Right ventricle myocardium inferior (tissue), 1 donor: ENCODE measurements at places on chromosomes 5 and 9. TPM values are rescaled to one million over a fixed set of nuclear protein-coding genes. Genes with fewer than 3 reads are reported as not detected.
A peak's percentile ranks its signal among the peaks of the same experiment; 100 is the strongest.

DNA sequence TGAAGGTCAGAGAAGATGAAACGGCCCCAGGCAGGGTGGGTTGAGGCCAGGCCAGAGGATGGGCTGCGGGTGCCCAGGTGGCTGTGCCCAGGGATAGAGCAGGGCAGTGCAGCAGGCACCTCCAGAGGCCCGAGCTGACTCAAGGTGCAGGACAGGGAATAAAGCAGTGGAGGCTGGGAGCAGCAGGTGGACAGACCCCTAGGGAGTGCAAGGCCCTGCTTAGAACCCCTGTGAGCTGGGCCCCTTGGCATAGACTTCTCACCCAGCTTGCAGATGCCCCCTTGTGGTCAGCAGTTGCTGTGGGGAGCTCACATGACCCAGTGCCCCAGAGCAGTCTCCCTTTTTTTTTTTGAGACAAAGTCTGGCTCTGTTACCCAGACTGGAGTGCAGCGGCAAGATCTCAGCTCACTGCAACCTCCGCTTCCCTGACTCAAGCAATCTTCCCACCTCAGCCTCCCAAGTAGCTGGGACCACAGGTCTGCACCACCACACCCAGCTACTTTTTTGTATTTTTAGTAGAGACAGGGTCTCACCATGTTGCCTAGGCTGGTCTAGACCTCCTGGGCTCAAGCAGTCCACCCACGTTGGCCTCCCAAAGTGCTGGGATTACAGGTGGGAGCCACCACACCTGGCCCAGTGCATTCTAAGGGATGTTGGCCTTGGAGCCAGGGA is 118.8 kb downstream of the WNK2 start:
- peak; percentile 65 for DNase-seq

GRCh38 chr9:123109540-123110279 is 76.2 kb downstream of the GPR21 start:
- no peak for DNase-seq

GRCh38 chr5:14742498-14742897 is 78.0 kb downstream of the OTULIN start:
- no peak for DNase-seq

GRCh38 chr5:42337143-42337542 is 86.1 kb upstream of the GHR start:
- no peak for DNase-seq

DNA sequence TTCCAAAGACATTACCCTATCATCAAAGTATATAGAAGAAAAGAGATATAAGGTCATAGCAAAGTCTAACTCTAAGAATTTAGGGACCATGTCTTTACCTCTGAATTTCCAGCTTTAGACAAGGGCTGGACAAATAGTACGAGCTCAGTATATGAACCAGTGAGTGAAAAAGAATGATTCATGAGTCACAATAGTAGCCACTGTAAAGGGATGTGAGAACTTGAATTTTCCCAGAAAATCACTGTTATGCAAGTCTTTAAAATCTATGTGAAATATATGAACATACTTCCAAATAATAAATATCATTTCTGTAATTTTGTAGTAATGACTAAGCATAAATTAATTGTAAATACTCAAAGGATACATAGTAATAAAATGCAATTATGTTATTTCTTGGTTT is 305.9 kb upstream of the PRR16 start:
- DNase-seq, result no peak

GRCh38 chr5:81579262-81579924 is 171.5 kb downstream of the SSBP2 start:
- no peak for DNase-seq

DNA sequence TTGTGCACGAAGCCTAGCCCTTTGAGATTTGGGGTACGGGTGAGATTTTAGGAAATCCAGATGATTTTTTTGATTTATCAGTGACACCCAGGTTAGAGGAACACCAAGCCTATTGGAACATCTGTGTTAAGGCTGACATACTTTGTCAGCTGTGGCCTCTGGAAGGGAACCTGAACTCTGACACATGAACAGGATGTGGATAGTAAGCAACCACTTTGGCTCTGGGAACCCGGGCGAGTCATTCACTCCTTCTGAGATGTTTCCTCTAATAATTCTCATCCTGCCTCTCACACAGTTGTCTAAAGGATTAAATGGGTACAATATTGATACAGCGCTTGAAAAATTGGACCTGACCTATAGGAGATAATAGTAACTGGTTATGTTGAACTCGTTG is 67.8 kb downstream of the FGF1 start:
- no peak for DNase-seq

The GRXCR2 gene
- total RNA-seq, result 5.5 TPM

The ANKRD18A gene
- 2.9 TPM for total RNA-seq

The BTNL9 gene
- 37.6 TPM for total RNA-seq
